ENCODE measurements at places on chromosomes 3 and 15.

DNA sequence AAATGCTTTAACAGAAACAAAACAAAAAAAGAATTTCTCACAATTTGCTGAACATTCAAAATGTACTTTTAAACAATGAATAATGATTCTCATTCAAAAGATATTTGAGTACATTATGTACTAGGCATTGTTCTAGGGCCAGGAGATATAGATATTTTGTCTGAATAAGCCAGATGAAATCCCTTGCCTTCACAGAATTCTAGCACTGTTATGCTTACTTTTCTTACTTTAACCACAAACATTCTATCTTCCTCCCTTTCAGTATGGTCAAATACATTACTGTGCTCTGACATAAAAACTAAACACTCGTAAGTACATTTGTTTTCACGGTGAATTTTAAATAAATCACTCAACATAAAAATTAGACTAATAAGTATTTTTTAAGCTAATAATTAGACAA is 116.7 kb downstream of the ADAM10 start:
- no peaks in the 10 kb centered on the region for H3K27me3 ChIP-seq
- H3K27ac ChIP-seq: peak overlapping the region; percentile 48
- peaks cover 12% of the 10 kb centered on the region for H3K36me3 ChIP-seq
- H3K4me1 ChIP-seq: peaks cover 30% of the 10 kb centered on the region
- H3K4me3 ChIP-seq: no peak overlapping the region
- no peak for DNase-seq

DNA sequence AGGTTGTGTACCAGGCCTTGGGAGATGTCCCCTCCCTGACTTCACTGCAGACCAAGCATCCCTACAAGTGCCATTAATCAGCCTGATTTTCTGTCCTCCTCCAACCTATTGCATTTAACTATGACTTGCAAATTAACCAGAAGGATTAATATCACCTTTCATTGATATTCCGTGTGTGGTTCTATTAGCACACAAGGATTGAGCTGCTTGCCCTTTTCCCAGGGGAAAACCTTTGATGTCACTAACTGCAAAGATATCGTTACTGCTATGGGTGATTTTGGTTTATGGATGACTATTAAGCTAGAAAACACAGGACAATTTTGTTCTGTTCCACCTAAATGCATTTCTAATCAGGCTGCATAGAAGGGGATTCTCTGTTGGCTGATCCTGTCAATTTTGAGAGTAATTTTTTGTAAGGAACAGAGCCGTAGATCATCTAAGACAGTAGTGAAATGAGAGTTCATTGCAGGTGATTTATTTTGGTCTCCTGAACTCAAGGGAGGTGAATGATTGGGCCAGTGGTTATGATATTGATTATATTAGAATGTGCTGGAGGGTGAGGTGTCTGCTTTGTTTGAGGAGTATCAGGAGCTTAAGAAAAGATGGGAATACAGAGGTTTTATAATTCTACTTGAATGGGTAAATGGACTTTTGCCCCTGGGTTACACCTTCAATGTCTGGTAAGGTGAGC is 177.5 kb upstream of the SNTN start:
- H3K4me3 ChIP-seq: no peak overlapping the region
- H3K27me3 ChIP-seq: peaks cover 2% of the 10 kb centered on the region
- no peak for DNase-seq
- H3K27ac ChIP-seq: no peak overlapping the region
- no peaks in the 10 kb centered on the region for H3K4me1 ChIP-seq

GRCh38 chr3:70999730-71000129 is 583.8 kb downstream of the FOXP1 start:
- H3K27me3 ChIP-seq: no peaks in the 10 kb centered on the region
- peaks cover 41% of the 10 kb centered on the region for H3K4me1 ChIP-seq
- H3K36me3 ChIP-seq: peaks cover 31% of the 10 kb centered on the region
- H3K27ac ChIP-seq: peak overlapping the region; percentile 53

- peak; percentile 72 for DNase-seq
- peaks cover 3% of the 10 kb centered on the region for H3K27me3 ChIP-seq
- H3K4me3 ChIP-seq: peak overlapping the region; percentile 94
- peak overlapping the region; percentile 89 for H3K27ac ChIP-seq
- peaks cover 4% of the 10 kb centered on the region for H3K36me3 ChIP-seq
These were observed 399 bp downstream of the MYO9A start for GRCh38 chr15:72117486-72118016.

DNA sequence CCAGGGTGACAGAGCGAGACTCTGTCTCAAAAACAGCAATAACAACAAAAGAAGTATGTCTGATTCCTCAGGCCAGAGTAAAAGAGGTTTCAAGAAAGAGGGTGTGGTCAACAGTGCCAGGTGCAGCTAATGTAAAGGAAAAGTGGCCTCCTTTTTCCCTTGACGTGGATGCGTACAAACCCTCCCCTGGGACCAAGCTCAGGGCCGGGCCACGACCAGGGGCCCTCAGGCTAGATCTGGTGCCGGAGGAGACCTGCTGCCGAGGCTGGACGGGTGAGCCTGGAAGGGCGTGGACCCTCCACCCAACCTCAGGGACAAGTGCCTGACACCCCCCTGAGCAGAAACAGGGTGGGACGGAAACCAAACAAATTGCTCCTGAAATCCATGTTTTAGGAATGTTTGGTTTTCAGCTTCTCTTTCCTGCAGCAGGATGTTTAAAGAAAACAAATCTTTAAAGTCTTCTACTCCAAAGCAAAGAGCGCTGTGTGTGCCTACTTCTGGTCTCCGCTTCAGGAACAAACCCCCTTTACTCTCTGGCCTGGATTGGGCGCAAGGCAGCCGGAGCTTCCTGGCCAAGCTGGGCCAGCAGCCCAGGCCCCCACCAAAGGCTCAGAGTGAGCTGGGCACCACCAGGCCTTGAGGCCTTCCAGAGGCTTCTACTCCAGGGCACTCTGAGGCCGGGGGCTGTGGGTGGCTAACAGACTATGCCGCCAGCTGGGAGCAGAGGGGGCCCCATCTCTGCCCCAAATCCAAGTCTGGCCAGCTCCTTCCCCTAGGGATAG is 21.4 kb downstream of the ZDHHC19 start:
- no peaks in the 10 kb centered on the region for H3K36me3 ChIP-seq
- no peak overlapping the region for H3K27ac ChIP-seq
- DNase-seq: no peak
- peaks cover 15% of the 10 kb centered on the region for H3K27me3 ChIP-seq
- H3K4me3 ChIP-seq: no peak overlapping the region

GRCh38 chr3:39502838-39503145 is 35.3 kb downstream of the MOBP start:
- H3K4me1 ChIP-seq: no peaks in the 10 kb centered on the region
- peaks cover 33% of the 10 kb centered on the region for H3K27me3 ChIP-seq
- no peak overlapping the region for H3K4me3 ChIP-seq
- H3K27ac ChIP-seq: no peak overlapping the region
- no peak for DNase-seq

DNA sequence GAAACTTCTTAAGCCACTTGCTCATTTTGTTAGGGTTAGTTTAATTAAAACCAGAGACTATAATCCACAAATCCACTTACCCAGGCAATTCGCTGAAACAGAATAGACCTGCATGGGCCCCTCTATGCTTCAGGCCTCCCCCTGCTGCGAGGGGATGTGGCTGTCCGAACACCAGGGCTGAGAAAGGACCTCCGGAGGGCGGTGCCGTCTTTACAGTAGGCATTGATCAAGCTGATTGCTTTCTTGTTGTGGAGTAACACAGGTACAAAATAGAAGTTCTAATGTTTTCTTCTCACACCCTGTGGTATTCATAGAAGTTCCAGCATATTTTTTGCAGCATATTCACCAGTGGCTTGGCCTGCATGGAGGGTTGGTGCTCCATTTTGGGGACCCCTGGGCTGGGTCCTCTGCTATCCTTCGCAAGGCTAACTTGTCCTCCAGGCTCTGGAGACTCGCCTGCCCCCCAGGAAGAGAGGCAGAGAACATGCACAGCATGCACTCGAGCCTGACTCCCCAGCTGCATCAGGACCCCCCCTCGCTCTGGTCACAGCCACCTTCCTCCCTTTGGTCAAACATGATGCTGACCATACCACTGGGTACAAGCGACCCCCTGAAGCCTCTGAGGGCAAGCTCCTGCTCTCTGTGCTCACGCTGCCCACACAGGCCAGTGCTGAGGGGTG is 55.3 kb downstream of the TPRA1 start:
- no peak overlapping the region for H3K4me3 ChIP-seq
- no peak for DNase-seq
- no peaks in the 10 kb centered on the region for H3K4me1 ChIP-seq
- H3K27ac ChIP-seq: no peak overlapping the region
- peaks cover 42% of the 10 kb centered on the region for H3K27me3 ChIP-seq

GRCh38 chr3:69524816-69525215 is 138.9 kb upstream of the FRMD4B start:
- no peak overlapping the region for H3K4me3 ChIP-seq
- H3K36me3 ChIP-seq: no peaks in the 10 kb centered on the region
- no peak for DNase-seq
- no peaks in the 10 kb centered on the region for H3K4me1 ChIP-seq
- H3K27ac ChIP-seq: no peak overlapping the region
- H3K27me3 ChIP-seq: peaks cover 10% of the 10 kb centered on the region

DNA sequence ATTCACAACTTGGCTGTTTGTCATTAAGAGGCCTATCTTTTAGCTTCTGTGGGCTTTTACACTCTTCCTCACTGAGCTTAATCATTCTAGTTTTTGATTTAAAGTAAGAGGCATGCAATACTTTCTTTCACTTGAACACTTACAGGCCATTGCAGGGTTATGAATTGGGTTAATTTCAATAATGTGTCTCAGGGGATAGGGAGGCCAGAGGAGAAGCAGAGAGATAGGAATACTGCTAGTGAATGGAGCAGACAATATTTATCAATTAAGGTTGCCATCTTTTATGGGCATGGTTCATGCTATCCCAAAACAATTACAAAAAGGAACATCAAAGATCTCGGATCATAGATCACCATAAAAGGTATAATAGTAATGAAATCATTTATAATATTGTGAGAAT is 189.8 kb downstream of the EPHA3 start:
- no peak for DNase-seq
- no peaks in the 10 kb centered on the region for H3K27me3 ChIP-seq
- H3K4me1 ChIP-seq: peaks cover 7% of the 10 kb centered on the region
- H3K4me3 ChIP-seq: no peak overlapping the region
- H3K36me3 ChIP-seq: no peaks in the 10 kb centered on the region

Measured in HFFc6 (cell line).